ENCODE measurements at places on chromosomes 2 and 18.

DNA sequence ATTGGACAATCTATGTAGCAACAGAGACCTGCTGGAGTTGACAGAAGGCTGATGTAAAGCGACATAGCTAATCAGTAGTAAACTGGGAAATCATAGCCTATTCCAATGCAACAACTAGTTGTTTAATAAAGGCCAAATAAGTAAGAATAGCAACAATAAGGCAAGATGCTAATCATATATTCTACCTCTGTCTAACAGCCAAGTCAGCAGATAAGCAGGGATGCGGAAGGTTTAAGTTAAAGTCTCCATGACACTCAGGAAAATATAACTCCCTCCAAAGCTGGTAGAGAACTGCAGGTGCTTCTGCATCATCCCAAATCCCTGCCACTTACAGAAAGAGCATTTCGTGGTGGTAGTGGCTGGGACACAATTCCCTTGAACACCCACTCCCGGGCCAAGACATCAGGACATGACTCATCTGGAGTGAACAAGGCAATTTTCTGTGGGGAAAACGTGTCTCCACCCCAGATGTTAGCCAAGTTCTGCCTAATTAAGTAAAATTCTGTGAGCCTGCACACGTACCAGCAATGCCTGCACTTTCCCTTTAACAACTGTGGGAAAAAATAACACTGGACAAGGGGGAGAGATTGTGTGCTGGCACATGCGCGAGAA, 413.6 kb upstream of the ID2 start:
- DNase-seq: no peak

GRCh38 chr2:735670-736218, 58.5 kb upstream of the TMEM18 start:
- DNase-seq: no peak

DNA sequence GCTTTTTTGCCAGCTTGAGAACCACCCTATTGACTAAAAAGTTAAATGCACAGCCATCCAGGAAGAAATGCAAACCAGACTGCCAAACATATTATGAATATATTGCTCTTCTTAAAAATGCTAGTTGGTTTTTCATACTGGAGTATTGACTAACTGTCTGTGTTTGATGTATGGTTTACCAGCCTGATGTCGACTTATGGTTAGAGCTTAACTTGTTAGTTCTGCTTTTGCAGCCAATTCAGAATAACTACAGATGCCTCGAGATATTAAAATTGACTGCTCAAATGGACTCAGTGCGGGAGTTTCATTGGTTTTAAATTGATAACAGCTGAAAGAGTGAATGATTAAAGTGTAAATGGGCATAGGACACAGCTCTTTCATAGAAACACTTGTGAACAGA, 369.8 kb downstream of the ARHGAP15 start:
- DNase-seq: no peak

GRCh38 chr2:139478165-139478914, 698.1 kb upstream of the NXPH2 start:
- no peak for DNase-seq

GRCh38 chr2:105324732-105325131, 4.8 kb downstream of the TGFBRAP1 start:
- DNase-seq: peak; percentile 90

DNA sequence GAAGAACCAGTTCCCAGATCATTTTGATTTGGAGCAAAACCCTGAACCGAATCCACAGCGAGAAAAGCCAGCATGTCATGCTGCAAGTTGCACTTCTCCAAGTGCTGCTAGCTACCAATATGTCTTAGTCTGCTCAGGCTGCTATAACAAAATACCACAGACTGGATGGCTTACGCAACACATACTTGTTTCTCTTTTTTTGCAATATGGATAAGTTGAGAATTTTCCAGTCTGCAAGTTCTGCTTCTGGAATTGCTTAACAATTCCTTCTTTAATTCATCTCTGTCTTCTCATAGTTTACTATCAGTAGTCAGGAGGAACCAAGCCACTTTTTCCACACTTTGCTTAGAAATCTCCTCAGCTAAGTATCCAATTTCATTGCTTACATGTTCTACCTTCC, 105.9 kb upstream of the RBBP8 start:
- peak; percentile 8 for DNase-seq

GRCh38 chr2:240302933-240303595, 132.4 kb upstream of the GPC1 start:
- DNase-seq: no peak

GRCh38 chr18:22060361-22060760, 109.0 kb upstream of the GATA6 start:
- DNase-seq: no peak

- no peak for DNase-seq
Measured at GRCh38 chr2:241566468-241566867, 7.9 kb downstream of the BOK start.

DNA sequence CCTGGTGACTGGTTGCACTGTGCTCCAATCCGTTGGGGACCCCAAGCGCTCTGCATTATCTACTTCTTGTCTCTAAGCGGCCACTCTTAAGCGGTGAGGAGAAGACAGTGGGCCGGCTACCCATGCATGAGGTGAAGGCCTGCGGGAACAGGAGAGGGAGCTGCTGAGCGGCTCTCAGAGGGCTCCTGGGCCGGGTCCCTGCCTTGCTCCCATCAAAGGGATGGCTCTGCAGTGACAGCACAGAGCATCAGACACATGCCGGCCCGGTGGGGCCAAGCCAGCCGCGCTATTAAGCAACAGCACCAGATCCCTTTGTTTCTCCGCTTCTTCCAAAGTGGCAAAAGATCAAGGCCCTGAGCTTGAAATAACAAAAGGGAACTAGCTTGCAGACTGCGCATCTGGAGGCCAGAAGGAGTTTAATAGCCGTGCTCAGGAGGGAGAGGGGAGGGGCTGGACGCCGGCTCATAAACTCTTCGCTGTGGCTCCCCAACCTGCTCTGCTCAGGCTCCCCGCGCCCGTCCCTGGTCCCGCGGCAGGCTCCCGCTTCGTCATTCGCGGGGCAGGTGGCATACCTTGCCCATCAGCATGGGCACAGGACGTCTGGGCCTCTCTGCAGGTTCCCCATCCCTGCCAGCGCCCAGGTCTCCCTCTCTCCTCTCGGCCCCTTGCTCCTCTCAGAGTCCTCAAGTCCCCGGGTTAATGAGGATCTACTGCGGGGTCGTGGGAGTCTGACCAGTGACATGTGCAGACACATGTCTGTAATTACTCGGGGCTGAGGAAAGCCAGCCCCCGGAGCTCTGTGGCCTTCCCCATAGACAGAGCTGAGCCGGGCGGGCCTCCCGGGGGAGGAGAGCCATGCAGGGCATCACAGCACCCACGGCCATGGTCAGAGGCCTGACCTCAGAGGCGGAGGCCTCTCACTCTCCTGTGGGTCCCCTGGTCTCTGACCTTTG, 96.7 kb downstream of the ASB1 start:
- peak; percentile 92 for DNase-seq

- DNase-seq: peak; percentile 57
Measured at GRCh38 chr18:11951390-11951851, 29.9 kb upstream of the IMPA2 start.

DNA sequence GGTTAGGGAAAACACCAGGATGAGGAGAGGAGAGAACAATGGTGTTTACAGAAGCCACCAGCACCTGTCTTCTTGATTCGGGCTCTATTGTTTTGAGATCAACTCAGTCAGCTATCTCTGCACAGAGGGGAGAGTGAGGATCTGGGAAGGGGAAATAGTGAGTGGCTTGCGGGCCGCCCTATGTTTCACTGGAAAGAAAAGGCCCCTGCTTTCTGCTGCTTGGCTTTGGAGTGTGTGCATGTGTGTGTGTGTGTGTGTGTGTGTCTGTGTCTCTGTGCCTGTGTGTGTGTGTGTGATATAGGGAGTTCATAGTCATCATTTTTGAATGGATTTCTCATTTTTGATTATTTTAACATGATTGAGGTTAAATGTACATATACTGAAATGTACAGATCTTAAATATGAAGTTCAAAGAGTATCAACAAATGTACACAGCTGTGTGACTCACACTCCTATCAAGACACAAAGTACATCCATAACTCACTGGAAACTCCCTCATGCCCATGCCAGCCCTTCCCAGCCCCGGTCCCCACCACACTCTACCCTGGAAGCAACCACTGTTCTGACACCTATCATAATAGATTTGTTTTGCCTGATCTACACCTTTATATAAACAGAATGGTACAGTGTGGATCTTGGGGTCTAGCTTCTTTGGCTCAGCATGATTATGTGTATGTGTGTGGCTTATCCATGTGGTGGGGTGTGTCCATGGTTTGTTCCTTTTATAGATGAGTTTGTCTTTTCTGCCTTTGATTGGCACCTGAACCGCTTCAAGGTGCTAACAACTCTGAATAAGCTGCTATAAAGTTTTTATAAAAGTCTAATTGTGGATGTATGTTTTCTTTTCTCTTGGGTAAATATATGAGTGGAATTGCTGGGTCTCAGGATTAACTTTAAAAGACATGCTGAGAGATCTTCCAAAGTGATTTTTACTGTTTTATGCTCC, 258.3 kb downstream of the SETBP1 start:
- no peak for DNase-seq

DNA sequence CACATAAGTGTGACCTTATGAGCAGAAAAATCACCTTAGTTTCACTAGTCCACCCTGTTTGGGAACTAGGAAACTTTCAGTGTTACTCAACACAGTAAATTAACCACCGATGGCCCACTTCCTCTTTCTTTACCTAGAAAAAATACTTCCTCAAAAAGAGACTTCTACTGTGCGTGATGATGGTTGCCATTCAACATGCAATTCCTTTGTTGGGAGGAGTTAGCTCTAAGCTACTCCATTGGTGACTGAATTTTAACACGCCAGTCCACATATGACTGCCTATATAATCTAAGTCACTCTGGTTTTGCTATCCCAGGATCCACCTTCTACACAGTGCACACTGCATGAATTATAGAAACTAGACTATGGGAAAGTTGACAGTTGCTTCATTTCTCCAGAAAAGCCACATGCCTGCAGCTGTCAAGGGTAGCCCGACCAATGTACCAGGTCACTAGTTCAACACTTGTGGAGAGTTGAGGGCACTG, 47.8 kb upstream of the REG3G start:
- DNase-seq: no peak

DNA sequence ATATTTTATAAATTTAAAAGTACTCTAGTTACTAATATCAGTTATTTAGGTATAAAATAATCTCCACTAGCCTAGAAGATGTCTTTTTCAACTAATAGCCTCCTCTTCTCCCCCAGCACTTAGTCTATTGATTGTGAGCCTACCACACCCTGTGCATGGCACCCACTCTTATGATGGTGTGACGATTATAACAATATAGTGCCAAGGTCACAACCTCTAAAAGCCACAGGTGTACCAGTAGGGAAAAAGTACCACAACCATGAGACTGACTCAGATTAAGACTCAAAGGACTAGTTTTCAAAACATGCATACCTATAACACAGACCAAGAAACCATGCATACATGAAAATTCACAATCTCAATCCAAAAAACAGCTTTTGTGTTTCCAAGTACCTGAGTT, 27.6 kb downstream of the THADA start:
- DNase-seq: no peak

DNA sequence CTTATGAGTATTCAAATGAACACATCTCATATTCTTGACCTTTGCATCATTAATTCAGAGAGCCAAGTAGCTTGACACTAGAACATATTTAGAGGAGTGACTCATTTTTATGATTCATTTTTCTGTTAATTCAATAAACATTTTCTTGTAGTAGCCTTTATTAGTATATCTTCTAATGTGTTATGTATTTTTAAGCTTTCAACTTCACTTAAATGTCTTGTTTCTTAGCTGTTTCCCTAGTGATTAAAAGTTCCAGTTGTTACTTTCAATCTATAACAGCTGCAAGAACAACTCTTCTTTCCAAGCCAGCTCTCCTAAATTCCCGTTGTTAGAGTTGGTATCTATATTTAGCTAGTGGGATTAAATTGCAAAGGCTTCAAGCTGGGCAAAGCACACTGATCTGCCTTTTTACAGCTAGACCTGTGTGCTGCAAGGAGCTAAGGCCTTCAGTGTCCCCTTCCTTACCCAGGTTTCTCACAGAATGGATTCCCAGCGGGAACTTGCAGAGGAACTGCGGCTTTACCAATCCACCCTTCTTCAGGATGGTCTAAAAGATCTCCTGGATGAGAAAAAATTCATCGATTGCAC, at the start of gene KLHL41:
Gene KLHL41 (plus strand): TSS at position 405 of the 588 bp plus-strand sequence. CDS start 77 bp downstream, at position 482.
- DNase-seq: peak; percentile 38

DNA sequence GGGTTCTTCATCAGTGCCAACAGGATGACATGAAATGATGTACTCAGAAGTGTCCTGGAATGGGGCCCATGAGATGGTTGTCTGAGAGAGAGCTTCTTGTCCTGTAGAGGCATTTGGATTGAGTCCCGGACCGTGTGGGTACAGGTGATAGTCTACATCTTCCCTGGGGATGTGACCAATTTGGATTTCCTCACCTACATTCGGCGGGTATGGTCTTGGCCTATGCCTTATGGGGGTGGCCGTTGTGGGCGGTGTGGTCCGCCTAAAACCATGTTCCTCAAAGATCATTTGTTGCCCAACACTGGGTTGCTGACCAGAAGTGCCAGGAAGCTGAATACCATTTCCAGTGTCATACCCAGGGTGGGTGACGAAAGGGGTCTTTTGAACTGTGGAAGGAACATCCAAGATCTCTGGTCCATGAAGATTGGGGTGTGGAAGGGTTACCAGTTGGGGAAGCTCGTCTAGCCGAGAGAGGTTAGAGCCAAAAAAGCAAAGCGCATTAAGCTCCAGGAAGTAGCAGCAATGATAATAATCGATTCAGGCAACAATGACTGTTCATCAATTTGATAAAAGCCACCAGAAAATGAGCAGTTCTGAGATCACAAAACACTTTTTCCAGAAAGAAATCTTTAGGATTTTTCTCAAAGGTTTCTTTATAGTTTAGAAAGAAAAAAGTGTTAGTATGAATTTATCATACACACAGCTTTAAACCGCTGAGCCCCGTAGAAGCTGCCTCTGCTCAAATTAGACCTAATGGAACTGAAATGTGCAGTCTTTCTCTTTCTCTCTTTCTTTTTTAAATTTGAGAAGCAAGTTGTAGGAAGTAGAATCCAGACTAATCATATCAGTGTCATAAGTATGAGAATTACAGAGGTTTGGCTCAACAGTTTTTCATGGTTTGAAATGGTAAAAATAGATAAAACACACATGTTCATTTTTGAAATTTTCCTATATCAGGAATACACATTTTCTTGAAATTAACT, 60.3 kb downstream of the ATIC start:
- DNase-seq: no peak
